ENCODE measurements at places on chromosomes 1 and 21. TPM values are rescaled to one million over a fixed set of nuclear protein-coding genes. Genes with fewer than 3 reads are reported as not detected.
A peak's percentile ranks its signal among the peaks of the same experiment; 100 is the strongest.

DNA sequence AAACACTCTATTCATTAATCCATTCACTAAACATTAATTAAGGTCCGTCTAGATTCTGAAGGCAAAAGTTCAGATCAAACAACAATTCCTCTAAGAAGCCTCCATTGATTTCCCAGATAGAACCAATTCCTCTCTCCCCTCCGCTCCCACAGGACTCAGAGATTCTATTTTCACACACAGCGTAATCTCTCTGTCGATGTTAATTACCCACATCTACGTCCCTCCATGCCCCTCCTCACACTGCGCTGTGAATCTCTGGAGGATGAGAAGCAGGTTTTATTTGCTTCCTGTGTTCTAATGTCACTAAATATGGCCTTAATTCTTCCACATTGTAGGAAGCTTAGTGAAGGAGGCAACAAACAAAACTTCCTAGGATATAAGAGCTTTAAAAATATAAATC, 306.7 kb downstream of the DSCAM start:
- no peaks in the 10 kb centered on the region for H3K36me3 ChIP-seq
- H3K4me1 ChIP-seq, result no peaks in the 10 kb centered on the region
- no peak for DNase-seq
- no peak overlapping the region for H3K27ac ChIP-seq
- no peaks in the 10 kb centered on the region for H3K27me3 ChIP-seq

GRCh38 chr1:31263408-31263807, 23.7 kb upstream of the NKAIN1 start:
- no peak overlapping the region for H3K27ac ChIP-seq
- no peaks in the 10 kb centered on the region for H3K27me3 ChIP-seq
- H3K4me3 ChIP-seq, result no peak overlapping the region
- peaks cover 64% of the 10 kb centered on the region for H3K36me3 ChIP-seq
- H3K4me1 ChIP-seq, result no peaks in the 10 kb centered on the region

GRCh38 chr1:203130358-203130985, 2.9 kb downstream of the ADORA1 start:
- H3K4me1 ChIP-seq, result peaks cover 5% of the 10 kb centered on the region
- no peak overlapping the region for H3K27ac ChIP-seq
- H3K27me3 ChIP-seq, result peaks cover 8% of the 10 kb centered on the region
- peak; percentile 60 for DNase-seq
- no peaks in the 10 kb centered on the region for H3K36me3 ChIP-seq

DNA sequence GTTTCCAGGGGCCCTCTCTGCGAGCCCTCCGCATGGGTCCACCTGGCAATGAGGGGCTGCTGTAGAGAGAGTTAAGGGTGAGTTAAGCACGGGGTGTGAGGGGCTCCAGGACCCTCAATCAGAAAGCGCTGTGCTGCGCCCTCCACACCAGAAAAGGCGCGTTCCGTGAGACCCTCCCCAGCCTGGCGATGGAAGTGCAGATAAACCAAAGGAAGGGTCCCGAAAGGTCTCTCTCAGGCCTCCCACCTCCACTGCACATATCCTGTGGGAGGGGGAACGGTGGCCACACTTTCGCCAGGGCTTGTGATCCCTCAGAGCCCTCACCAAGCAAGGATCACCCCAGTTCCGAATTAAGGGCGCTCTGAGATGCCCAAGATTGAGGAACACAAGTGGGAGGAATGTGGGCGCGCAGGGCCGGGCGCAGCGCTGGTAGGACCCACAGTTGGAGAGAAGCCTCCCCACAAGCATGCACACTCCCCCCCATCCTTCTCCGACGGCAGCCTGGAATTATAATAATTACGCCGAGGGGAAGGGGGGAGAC, 1.1 kb downstream of the WNT3A start:
- H3K4me1 ChIP-seq, result no peaks in the 10 kb centered on the region
- H3K27me3 ChIP-seq, result peaks cover 67% of the 10 kb centered on the region
- peak; percentile 83 for DNase-seq
- no peak overlapping the region for H3K4me3 ChIP-seq
- no peaks in the 10 kb centered on the region for H3K36me3 ChIP-seq

- no peak for DNase-seq
- H3K36me3 ChIP-seq, result no peaks in the 10 kb centered on the region
- H3K4me3 ChIP-seq, result no peak overlapping the region
- H3K27ac ChIP-seq, result no peak overlapping the region
These were observed 41.3 kb upstream of the RAVER2 start for GRCh38 chr1:64703600-64703999.

DNA sequence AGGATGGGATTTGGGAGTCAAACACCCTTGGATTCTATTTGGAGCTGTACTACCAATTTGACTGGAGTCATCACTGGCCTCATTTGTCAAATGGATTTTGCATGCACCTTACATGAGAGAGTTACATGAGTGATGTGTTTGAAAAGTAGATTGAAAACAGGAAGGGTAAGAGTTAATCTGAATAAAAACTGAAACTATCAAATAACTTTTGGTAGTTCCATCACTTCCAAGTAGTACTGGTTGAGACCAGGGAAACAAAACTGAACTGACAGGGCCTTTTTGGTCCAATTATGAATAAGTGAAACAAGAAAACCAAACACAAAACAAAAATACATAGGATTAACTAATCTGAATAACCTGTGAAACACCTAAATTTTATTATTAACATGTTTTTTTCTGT, 30.2 kb downstream of the NUCKS1 start:
- H3K36me3 ChIP-seq, result peaks cover 78% of the 10 kb centered on the region
- no peaks in the 10 kb centered on the region for H3K27me3 ChIP-seq
- no peak overlapping the region for H3K27ac ChIP-seq
- H3K4me1 ChIP-seq, result no peaks in the 10 kb centered on the region
- no peak for DNase-seq

DNM3 gene
- 0.72 TPM for total RNA-seq

FMO4 gene
- 8.5 TPM for total RNA-seq
